Mucosa of gallbladder (tissue), 1 donor: ENCODE measurements at places on chromosomes 2 and 18.

GRCh38 chr2:168841445-168841844 lies 39.0 kb downstream of the NOSTRIN start:
- no peak for DNase-seq

- DNase-seq, result no peak
These were observed 65.0 kb upstream of the EPB41L3 start for GRCh38 chr18:5608846-5609245.

DNA sequence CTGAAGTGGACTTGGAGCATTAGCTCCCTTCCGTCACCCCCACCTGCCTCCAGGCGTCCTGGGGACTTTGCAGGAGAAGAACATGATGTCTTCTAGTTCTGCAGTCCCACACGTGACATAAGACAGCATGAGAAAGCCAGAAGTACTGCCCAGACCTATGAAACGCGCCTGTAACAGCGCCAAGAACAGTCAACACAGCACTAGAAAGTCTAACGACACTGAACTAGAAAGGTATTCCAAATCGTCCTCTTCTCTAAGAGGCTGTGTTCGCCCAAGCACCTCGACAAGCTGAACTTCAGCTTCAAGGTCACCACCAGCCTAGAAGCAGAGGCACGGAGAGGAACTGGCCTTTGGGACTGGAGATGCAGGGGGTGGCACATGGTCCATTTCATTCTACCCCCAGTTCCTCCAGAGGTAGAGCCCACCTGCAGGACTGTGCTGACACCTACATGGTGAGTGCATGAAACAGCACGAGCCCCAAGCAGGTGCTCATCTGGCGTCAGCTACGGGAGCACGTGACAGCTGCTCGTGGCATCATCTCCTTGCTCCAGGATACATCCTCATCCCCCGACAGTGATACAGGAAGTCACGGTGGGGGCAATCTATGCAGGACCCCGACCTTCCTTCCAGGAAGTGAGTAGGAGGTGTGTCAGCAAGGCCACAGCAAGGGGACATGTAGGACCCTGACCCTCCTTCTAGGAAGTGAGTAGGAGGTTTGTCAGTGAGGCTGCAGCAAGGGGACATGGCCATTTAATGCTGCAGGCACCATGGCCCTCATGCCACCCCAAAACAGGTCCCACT lies 3.7 kb downstream of the HDAC4 start:
- DNase-seq, result no peak

GRCh38 chr2:233031556-233032500 lies 644 bp upstream of the NEU2 start:
- no peak for DNase-seq

DNA sequence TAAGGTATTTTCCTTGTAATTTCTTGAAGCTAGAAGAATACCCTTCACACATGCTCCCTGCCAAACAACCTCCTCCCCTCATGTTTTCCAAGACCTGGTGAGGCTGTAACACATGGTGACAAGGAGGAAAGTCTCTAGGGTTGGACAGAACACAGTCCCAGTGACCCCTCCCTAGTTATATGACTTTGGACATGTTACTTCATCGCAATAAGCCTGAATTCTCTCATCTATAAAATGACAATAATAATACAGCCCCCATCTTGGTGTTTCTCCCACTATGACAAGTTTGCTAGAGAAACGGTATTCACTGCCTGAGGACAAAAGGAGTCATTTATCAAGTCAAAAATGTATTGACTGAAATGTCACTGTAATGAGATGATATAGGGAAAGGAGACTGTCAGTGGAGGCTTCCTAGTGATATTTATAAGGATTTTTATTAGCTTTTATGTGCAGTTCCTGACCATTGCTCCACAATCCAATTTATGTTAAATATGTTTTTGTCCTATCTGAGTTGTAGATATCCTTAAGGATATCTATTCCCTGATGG lies 464.4 kb downstream of the SUCLG1 start:
- no peak for DNase-seq

DNA sequence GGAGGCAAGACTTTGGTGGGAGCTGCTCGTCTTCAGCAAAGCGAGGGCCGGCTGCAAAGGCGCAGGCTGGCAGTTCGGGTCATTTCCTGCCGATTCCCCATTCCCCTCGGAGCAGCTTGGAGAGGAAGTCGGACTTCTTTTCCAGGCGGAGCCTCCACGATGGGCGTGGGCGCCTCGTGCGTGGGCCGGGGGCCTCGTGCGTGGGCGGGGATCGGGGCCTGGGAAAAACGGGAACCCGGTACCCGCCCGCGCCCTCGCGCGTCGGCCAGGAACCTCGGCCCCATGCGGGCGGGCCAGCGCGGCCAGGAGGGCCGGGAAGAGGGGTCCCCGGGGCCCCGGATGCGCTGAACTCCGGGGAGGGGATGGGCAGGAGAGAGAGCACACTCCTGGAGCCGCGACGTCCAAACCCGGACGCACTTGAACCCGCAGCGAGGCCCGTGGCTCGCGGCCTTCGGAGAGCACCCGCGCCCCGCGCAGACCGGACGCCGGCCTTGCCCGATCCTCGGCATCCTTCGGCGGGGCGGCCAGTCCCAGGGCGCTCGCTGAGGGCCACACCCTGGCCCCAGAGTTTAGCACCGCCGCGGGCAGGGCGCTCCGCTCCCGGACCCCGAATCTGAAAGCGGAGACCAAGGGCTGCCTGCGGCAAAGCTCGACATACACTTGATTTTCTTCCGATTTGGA lies 368.4 kb downstream of the MTX2 start:
- peak; percentile 10 for DNase-seq
